ENCODE measurements at places on chromosomes 6 and 20. TPM values are rescaled to one million over a fixed set of nuclear protein-coding genes. Genes with fewer than 3 reads are reported as not detected.

- DNase-seq = no peak
- no peak overlapping the region for H3K4me3 ChIP-seq
- no peaks in the 10 kb centered on the region for H3K36me3 ChIP-seq
- H3K27me3 ChIP-seq = no peaks in the 10 kb centered on the region
- H3K4me1 ChIP-seq = no peaks in the 10 kb centered on the region
Measured at GRCh38 chr6:163659803-163660202, 245.3 kb downstream of the QKI start.

DNA sequence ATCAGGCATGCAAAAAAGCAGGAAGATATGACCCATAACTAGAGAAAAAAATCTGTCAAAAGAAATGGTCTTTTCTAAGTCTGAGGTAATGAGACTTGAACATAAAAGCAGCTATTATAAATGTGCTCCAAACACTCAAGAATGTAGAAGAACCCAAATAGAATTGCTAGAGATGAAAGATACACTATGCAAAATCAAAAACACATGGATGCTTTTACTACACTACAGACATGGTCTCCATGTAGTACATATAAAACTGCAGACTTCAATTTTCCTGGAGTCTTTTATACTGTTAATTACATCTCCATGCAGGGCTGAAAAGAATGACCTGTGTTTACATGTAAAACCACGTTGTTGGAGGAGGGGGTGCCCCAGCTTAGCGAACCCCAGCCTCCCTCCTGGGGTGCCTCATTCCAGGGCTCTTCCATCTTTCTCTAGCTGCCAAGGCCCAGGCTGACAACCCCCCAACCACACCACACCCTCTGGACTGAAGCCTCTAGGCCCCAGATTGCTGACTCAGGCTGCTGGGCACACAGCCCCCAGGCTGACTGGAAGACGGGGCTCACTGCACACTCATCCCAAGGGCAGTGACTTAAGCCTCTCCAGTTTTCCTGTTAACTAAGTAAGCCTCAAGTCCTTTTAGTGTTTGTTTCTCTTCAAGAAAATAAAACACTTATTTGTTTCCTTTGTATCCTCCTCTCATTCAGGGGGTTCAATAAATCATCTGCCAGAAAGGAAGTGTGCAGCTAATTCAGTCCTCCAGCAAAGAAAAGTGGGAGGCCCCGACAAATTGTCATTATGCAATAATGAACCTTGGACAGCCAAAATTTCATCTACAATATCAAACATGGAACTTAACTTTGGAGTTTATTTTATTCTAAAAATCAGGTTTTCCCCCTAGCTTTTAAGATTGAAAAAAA is 26.0 kb upstream of the PLAGL1 start:
- no peak overlapping the region for H3K4me3 ChIP-seq
- H3K36me3 ChIP-seq = no peaks in the 10 kb centered on the region
- H3K27ac ChIP-seq = no peak overlapping the region
- H3K27me3 ChIP-seq = no peaks in the 10 kb centered on the region
- H3K4me1 ChIP-seq = no peaks in the 10 kb centered on the region
- DNase-seq = no peak

DNA sequence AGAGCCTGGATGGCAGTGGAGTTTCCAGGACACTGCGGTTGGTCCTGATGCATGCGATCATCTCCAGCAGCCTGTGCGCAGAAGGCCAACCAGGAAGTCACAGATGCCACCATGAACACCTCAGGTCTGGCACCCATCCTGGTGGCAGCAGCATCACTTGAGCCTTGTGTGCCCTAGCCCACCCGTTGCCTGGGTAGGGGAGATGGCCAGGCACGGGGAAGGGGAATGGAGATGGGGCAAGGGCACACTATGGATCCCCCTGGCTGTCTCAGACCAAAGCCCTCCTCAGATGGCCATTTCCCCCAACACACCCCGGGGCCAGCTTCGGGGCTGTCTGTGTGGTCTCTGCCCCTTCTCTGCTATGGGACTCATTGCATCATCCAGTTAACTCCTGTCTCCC is 58.3 kb downstream of the GNAS-AS1 start:
- H3K4me3 ChIP-seq = no peak overlapping the region
- no peak for DNase-seq
- no peaks in the 10 kb centered on the region for H3K27me3 ChIP-seq
- H3K4me1 ChIP-seq = no peaks in the 10 kb centered on the region
- no peaks in the 10 kb centered on the region for H3K36me3 ChIP-seq

DNA sequence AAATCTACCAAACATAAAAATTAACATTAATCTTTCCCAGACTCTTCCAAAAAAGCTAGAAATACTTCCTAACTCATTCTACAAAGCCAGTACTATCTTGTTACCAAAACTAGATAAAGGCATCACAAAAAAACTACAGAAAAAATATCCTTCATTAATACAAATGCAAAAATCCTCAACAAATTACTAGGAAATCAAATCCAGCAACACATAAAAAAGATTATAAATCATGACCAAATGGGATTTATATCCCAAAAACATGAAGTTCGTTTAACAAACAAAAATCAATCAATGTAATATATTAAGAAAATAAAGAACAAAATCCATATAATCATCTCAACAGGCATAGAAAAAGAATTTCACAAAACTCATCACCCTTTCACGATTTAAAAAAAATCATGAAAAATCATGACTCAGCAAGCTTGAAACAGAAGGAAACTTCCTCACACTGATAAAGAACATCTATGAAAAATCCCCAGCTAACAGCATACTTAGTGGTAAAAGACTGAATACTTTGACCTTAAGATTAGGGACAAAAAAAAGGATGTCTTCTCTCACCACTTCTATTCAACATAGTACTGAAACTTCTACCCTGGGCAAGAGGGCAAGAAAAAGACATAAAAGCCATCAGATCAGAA is 43.2 kb downstream of the RANBP9 start:
- no peaks in the 10 kb centered on the region for H3K27me3 ChIP-seq
- no peaks in the 10 kb centered on the region for H3K36me3 ChIP-seq
- no peak for DNase-seq
- H3K27ac ChIP-seq = no peak overlapping the region
- peaks cover 11% of the 10 kb centered on the region for H3K4me1 ChIP-seq
- no peak overlapping the region for H3K4me3 ChIP-seq

DNA sequence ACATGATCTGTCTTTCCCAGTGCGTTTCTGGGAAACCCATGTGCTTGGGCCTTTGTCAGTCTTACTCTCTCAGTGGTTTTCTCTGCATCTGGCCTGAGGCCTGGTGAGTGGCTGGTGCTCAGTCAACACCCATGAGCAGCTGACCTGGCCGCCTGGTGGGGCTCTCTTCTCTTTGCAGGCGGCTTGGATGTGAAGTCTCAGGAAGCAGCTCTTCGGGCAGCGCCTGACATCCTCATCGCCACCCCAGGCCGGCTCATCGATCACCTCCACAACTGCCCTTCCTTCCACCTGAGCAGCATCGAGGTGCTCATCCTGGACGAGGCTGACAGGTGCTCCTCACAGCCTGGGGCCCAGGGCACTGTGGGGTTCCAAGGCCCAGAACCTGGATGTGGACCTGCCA is 10.8 kb downstream of the DDX27 start:
- no peaks in the 10 kb centered on the region for H3K27me3 ChIP-seq
- H3K4me3 ChIP-seq = no peak overlapping the region
- DNase-seq = no peak
- H3K36me3 ChIP-seq = peaks cover 84% of the 10 kb centered on the region
- H3K4me1 ChIP-seq = no peaks in the 10 kb centered on the region

DNA sequence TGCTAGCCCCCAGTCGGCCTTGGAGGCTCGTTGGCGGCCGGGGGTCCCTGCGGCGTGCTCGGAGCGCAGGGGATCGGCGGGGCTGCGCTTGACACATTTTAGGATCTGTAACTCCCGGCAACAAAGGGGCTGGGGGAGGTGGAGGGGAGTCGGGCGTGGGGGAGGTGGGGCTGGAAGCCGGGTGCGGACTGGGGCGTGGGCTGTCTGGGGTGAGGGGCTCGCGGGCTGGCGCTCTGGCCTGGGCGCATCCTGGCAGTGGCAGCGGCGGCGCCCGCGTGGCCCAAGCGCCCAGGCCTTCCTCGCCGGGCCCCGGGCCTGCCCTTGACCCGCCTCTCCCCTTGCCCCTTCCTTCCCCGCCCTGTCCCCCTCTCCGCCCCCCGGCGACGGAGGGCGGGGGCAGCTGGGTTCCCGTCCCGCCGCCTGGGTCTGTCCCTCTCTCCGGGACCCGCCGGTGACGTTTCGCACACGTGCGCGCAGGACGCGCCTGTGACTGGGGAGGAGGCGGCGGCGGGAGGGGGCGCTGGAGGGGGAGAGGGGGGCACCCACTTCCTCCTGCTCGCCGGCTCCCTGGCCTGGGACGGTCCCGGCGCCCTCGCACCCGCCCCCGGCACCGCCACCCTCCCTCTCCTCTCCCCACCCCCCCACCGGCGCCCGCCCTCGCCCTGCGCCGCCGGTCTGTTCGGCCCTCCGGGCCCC is 1.5 kb downstream of the E2F3 start:
- no peaks in the 10 kb centered on the region for H3K4me1 ChIP-seq
- peak overlapping the region; percentile 96 for H3K27ac ChIP-seq
- no peaks in the 10 kb centered on the region for H3K27me3 ChIP-seq
- peak overlapping the region; percentile 82 for H3K4me3 ChIP-seq
- no peaks in the 10 kb centered on the region for H3K36me3 ChIP-seq

GRCh38 chr6:46799657-46800056 is 6.5 kb downstream of the MEP1A start:
- H3K4me3 ChIP-seq = no peak overlapping the region
- no peak for DNase-seq
- no peaks in the 10 kb centered on the region for H3K4me1 ChIP-seq
- no peaks in the 10 kb centered on the region for H3K36me3 ChIP-seq
- no peak overlapping the region for H3K27ac ChIP-seq
- H3K27me3 ChIP-seq = no peaks in the 10 kb centered on the region

GRCh38 chr20:45406260-45407066 is 1.6 kb upstream of the DBNDD2 start:
- H3K36me3 ChIP-seq = peaks cover 33% of the 10 kb centered on the region
- H3K27ac ChIP-seq = peak overlapping the region; percentile 97
- H3K4me1 ChIP-seq = peaks cover 47% of the 10 kb centered on the region
- no peaks in the 10 kb centered on the region for H3K27me3 ChIP-seq

DNA sequence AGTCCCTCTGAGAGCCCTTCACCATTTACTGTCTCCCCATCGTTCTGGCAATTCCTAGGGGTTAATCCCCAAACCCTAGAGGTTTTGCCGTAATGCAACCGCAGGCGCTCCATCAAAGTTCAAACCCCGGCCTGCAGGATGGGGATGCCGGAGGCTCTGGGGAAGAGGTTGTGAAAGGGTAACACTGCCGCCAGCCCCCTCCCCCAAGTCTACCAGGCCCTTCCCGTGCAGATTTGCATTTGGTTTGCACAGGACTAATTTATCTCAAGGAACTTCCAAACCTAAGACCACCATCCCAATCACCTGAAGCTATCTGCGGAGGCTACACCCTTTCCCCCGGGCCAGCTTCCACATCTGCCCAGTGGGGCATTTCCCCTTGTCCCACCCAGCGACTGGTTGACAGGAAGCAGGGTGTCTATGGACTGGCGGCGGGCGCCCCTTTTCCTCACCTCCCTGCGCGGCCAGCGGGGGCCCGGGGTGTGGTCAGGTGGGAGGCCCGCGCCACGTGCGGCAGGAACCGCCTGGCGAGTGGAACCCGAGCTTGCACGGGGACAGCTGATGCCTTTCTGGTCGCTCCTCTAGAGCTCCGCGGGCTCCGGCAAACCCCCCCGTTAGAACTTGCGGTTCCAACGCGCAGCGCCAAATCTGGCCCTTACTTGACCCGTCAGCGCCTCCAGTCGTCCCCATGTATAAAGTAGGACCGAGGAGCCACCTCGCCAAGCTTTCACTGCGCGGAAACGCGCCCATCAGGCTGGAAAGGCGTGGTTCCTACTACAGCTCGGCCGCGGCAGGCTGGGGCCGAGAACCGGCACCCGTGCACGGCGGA is 9.4 kb upstream of the SLC4A11 start:
- no peaks in the 10 kb centered on the region for H3K27me3 ChIP-seq
- H3K36me3 ChIP-seq = peaks cover 14% of the 10 kb centered on the region
- peak overlapping the region; percentile 24 for H3K4me3 ChIP-seq
- peak; percentile 62 for DNase-seq
- peaks cover 14% of the 10 kb centered on the region for H3K4me1 ChIP-seq

GRCh38 chr6:16764188-16764950 is 3.1 kb upstream of the ATXN1 start:
- no peaks in the 10 kb centered on the region for H3K4me1 ChIP-seq
- no peaks in the 10 kb centered on the region for H3K36me3 ChIP-seq
- DNase-seq = no peak
- no peak overlapping the region for H3K4me3 ChIP-seq
- H3K27ac ChIP-seq = no peak overlapping the region

HUS1B gene
- total RNA-seq = not detected

NR2E1 gene
- not detected for total RNA-seq

SGK2 gene
- total RNA-seq = not detected

C6orf118 gene
- total RNA-seq = not detected

All from right atrium auricular region (tissue), 2 donors.